ENCODE measurements at places on chromosomes 2 and 18.
A peak's percentile ranks its signal among the peaks of the same experiment; 100 is the strongest.

- no peak for DNase-seq
Measured at GRCh38 chr2:159786938-159787337, 11.1 kb downstream of the CD302 start.

DNA sequence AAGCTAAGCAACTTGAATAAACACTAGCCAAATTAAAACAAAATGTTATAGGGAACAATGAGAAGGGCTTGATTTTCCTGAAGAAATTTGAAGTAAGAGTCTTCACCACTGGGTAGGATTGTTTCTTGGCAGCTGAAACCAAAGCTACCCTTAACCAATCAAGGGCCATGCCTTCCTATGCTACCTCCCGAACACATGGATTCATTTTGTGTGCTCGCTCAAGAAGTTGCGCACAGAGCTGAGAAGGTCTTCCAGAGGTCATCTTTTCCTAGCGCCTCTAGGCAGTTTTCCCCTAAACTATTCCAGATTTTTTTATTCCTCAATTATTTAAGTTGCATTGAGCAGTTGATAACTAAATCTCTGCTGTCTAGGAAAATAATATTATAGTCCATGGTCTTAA lies 264.6 kb downstream of the RBM43 start:
- no peak for DNase-seq

DNA sequence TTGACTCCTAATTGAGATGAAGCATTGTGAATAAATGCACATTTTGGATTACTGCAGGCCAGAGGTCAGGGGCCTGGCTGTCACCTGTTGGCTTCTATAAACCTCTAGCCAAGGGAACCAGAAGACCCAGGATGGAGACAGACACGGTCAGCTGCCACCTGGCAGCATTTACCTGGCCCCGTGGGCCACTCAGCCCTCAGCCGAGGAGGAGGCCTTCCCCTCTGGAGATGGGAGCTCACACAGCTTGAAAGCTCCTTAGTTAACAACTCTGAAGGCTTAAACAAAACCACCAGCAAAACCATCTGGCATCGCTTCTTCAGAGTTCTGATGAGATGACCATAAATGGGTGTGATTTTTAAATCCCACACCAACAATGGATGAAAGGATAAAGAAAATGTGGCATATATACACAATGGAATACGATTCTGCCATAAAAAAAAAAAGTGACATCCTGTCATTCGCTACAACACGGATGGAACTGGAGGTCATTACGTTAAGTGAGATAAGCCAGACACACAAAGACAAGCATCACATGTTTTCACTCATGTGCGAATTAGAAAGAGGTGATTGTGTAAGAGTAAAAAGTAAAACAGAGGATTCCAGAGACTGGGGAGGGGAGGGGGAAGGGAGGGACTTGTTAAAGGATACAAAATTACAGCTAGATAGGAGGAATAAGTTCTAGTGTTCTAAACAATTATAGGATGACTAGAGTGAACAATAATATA lies 218.4 kb downstream of the TMEM163 start:
- peak; percentile 23 for DNase-seq

- peak; percentile 68 for DNase-seq
Measured at GRCh38 chr2:12008425-12009061, 262.1 kb downstream of the LPIN1 start.

DNA sequence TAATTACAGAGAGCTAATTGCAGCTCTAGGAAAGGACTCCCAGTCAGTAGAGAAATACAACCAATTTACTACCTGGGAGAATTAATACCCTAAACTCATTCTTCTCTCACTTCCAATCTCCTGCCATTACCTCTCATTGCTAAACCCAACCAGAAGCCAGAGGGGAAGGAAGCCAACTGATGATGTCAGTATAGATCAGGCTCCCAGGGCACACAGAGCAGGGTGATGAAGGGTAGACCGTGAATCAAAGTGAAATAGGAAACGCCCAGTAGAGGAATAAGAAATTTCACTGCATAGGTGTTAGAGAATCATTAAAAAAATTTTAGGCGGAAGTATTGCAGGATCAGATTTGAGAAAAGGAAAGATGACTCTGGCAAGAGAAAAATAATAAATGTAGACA lies 456.8 kb upstream of the NXPH2 start:
- no peak for DNase-seq

GRCh38 chr2:234587341-234588053 lies 90.6 kb upstream of the ARL4C start:
- no peak for DNase-seq

GRCh38 chr2:8170552-8171327 lies 511.1 kb upstream of the ID2 start:
- DNase-seq, result no peak

DNA sequence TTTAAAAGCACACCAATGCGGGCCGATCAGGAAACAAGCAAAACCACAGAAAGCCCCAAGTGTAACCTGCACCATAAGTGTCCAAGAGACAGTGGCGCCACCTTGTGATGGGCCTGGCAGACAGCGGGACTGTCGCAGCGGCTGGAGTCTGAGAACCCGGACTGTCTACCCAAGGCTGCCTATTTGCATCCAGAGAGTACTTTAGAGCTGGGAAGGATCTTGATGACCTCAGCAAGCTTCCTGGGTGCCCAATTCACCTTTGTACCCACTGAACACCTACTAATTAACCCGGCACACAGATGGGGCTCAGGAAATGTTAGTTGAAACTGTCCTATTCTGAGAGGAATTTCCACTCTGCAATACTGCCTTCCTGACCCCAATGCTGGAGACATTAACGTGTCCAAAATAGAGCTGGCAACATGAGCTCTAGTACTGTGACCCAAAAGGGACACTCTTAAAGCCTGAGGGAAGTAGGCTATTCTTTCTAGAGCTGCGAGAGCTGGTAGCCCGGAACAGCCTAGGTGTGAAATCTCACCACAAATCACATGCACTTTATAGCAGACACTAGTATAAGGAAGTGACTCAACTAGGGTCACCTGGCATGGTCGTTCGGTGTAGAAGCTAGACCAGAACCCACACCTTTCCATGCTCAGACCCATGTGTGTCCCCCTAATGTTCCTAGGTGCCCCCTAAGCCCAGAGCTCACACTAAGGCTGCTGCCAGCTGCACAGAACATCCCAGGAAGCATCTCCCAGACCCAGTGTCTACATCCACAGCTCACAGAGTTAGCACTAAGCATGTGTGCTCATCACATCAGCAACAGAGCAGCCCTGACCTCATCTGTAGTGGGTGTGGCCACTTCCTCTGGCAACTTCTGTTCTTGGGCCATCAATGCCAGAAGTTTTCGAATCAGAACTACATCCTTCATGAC lies 25.4 kb downstream of the POLR1A start:
- peak; percentile 64 for DNase-seq

GRCh38 chr2:113390124-113390849 lies 47.2 kb upstream of the ZNG1B start:
- DNase-seq, result peak; percentile 71

DNA sequence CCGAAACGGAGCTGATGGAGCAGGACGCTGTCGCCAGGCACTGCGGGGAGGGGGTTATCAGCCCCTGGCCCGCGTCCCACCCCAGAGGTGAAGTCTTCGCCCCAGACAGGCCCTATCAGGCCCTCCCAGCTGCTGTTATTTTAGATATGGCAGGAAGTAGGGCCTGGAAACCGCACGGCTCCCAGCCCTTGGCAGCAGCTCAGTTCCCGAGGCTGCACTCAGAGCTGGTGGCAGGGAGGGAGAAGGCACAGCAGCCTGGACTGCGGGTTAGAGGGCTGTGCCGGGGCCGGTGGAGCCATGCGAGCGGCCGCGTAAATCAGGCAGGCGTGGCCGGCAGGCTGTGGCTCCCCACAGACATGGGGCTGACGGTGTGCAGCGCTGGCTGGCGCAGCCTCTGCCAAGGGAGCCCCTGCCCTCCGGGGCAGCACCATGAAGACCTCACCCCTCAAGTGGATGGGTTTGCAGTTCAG lies 111.4 kb downstream of the NFATC1 start:
- DNase-seq, result peak; percentile 24

GRCh38 chr2:176136374-176137251 lies 7.1 kb downstream of the HOXD8 start:
- peak; percentile 51 for DNase-seq

DNA sequence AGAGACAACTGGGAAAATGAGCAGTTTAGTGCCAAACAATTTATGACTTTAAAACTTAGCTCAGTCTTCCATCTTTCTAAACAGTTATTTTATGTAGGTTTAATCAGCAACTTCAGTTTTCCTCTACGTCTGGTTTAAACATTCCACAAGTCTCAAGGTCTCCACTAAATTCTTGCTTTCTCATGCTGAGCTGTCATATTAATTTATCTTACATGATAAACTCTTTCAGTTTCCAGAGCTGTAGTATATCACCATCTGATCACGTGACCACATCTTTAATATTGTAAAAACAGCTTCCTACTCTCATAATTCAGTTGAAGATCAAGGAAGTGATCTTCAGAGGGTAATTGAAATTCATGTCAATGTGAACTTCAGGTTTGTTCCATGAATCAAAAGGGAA lies 158.6 kb downstream of the ZNF804A start:
- DNase-seq, result peak; percentile 87

- DNase-seq, result peak; percentile 46
Measured at GRCh38 chr2:18749912-18750526, 160.7 kb upstream of the NT5C1B start.

GRCh38 chr2:112493858-112494648 lies 12.1 kb downstream of the TTL start:
- peak; percentile 38 for DNase-seq

- no peak for DNase-seq
Measured at GRCh38 chr2:228283491-228284171, 102.1 kb upstream of the SPHKAP start.

- DNase-seq, result no peak
Measured at GRCh38 chr2:20583425-20583881, 67.4 kb downstream of the HS1BP3 start.

DNA sequence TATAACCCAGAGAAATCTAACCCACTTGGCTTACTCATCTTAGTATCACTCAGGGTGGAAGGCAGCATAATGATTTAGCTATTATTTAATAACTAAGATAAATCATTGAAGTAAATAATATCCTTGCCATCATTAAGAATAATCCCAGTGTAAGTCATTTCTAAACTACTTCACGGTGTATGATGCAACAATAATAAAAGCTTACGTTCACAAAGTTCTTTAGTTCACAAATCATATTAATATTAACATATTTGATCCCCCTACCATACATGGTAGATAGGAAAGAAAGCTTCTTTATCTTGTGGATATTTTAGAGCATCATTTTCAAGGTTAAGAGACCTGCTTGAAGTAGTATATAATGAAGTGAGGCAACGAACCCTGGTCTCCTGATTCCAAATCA lies 401.0 kb downstream of the NCKAP5 start:
- DNase-seq, result peak; percentile 9

GRCh38 chr2:135299658-135300244 lies 231.3 kb downstream of the ZRANB3 start:
- peak; percentile 22 for DNase-seq

GRCh38 chr2:10501451-10501961 lies 53.4 kb upstream of the ODC1 start:
- DNase-seq, result no peak

- no peak for DNase-seq
Measured at GRCh38 chr2:221606424-221606823, 34.3 kb upstream of the EPHA4 start.

DNA sequence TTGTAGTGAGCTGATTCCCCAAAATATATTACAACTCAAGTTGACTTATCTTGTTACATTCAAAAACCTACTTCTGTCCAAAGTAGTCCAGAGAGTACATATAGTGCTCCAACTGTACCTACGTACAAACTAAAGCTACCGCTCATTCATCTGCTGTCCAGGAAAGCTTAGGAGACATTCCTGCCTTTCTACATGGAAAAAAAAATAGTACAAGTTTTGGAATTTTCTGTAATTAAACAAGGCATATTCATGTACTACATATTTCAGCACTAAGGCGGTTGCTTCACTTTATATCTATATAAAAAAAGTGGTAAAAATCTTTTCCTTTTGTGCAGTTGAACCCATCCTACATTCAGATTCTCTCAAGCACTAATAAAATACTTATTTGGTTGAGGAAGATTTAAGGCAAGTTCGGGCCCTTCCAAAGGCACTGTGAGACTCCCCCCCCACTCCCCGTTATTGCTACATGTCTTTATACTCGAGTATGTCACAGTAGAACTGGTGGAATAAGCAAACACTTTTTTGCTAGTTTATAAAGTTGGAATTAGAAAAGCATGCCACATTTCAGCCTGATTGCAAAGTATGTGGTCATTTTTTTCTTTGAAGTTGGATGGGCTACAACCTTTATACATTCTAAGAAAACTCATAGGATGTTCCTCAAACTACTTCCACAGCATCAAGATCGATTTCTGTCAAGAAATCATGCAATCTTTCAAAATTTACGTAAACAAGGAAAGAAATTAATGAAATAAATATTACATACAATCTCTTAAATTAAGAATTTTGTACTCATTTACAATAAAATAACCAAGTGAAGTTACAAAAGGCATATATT lies 3.7 kb downstream of the ZFP36L2 start:
- DNase-seq, result peak; percentile 76

GRCh38 chr2:179805001-179805400 lies 56.4 kb downstream of the ZNF385B start:
- no peak for DNase-seq

GRCh38 chr18:65214456-65214855 lies 536.4 kb upstream of the CDH7 start:
- DNase-seq, result no peak

DNA sequence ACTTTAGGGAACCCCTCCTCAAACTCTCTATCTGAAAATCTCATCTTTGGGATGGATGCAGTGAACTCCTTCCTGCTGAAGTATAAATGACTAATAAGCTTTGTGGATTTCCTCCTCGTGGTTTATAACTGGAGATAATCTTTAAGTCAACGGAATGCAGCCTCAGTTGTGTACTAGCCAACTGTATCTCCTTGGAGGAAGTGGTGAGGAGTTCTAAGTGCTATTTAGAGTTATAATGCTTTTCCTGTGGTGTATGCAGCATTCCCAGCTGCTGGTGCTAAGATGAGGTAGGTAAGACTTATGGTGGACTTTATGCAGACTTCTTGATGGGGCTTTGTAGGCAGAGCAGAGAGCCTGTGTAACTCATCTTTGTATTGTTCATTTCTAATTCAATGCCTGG lies 90.9 kb downstream of the LYPD6B start:
- peak; percentile 86 for DNase-seq

DNA sequence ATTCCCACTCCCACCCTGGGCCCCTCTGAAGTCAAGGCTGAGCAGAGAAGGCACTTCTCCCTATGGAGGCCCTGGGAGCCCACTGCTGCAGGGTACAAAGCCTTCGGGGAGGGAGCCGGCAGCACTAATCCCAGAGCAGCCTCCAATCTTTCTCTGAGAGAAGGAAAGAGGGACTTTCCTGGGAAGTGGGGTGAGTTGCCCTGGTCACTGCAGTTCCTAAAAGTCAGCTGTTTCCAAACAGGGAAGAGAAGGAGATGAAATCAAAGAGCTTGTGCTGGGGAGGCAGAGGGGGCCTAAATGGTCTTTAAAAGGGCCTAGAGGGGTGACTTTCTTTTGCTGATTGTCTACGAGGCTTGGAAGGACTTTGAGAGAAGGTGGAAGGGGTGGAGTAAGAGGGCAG lies 264.7 kb downstream of the TNS1 start:
- DNase-seq, result no peak

Data from amniotic epithelial cell (primary cell).